SJSA1 (cell line): ENCODE measurements at places on chromosomes 6 and 20. TPM values are rescaled to one million over a fixed set of nuclear protein-coding genes. Genes with fewer than 3 reads are reported as not detected.
A peak's percentile ranks its signal among the peaks of the same experiment; 100 is the strongest.

- DNase-seq = no peak
Observed at GRCh38 chr6:155389130-155389529, 66.5 kb downstream of the NOX3 start.

DNA sequence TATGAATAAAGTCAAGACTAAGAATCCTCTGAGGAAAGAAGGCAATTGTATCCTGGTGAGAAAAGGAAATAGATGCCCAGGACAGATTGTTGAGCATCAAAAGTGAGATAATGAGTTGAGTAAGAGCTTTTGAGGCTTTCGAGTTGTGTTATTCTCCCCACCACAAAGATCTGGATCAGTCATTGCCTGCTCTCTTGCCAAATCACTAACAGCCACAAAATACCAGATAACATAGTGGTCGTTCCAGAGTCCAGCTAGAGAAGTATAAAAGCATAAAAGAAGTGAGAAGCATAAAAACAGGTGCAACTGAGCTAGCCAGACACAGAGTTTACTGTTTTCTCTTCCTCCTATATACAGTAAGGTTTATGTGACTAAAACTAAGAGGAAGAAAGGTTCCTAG, 4.9 kb downstream of the SPINT4 start:
- DNase-seq = no peak

- DNase-seq = peak; percentile 50
Observed at GRCh38 chr6:80133020-80133419, 26.5 kb downstream of the BCKDHB start.

GRCh38 chr6:22558288-22558882, 11.0 kb upstream of the HDGFL1 start:
- peak; percentile 7 for DNase-seq

DNA sequence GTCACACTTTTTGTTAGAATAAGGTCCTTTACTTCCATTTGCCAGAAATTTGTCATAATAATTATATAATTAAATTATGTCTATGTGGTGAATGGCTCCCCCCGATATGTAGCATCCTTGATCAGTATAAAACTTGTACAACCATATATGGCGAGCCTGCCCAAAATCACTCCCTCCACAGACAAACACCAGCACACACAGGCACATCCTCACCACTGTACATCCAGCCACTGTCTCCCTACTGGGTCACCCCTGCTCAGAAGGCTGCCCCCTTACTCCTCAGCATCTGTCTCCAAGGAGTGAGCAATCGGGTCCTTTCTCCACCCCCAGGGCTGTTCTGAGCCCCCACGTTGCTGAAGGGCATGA, 87.0 kb upstream of the MYL9 start:
- no peak for DNase-seq

DNA sequence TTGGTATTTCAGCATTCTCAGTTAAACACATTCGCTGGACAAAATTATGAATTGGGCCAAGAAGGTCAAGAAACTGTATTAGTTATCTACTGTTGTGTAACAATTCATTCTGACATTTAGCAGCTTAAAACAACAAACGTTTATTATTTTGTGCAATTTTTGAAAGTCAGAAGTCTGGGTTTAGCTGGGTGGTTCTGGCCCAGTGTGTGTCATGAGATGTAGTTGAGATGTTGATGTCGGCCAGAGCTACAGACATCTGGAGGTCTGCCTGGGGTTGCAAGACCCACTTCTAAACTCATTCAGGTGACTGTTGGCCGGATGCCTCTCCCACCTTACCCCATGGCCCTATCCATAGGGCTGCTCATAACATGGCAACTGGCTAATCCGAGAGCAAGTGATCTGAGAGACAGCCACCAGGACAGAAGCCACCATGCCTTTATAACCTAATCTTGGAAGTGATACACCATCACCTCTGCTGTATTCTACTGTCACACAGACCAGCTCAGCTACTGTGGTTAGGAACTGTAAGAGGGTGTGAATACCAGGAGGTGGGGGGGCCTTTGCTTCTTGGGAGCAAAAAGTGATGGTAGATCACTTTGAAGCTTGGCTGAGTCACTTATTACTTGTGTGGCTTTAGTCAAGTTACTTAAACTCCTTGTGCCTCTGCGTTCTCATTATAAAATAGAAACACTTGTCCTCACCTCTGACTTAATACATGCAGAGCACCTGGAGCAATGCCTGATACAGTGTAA, 217.0 kb upstream of the MYLIP start:
- no peak for DNase-seq

GRCh38 chr20:33871362-33871761, 60.2 kb downstream of the CHMP4B start:
- DNase-seq = no peak

DNA sequence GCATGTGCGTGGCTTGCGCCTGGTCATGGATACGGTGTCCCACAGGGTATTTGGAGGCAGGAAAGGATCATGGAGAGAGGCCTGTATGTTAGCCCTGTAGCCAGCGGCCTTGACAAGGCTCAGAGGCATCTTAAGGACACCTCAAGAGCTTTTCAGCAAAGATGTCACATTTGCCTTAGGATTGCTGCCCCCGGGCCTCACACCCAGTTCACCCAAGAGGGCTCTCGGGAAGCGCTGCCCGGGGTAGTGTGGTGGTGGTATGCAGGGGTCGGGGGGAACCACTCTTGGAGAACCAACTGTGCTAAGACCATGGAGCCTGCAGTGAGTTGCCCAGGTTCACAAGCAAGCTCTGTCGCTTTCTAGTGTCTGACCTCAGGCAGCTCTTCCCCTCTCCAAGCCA, 36.9 kb upstream of the VSTM2L start:
- DNase-seq = no peak

DNA sequence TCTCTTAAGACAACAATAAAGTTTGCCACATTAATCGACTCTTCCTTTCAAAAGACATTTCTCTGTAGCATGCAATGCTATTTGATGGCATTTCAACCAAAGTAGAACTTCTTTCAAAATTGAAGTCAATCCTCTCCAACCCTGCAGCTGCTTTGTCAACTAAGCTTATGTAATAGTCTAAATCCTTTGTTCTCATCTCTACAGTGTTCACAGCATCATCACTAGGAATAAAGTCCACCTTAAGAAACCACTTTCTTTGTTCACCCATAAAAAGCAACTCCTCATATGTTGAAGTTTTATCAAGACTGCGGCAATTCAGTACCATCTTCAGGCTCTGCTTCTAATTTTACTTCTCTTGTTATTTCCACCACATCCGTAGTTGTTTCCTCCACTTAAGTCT, 11.5 kb upstream of the BLOC1S5 start:
- DNase-seq = no peak

GRCh38 chr6:107582086-107582485, 92.2 kb downstream of the SOBP start:
- DNase-seq = no peak

DNA sequence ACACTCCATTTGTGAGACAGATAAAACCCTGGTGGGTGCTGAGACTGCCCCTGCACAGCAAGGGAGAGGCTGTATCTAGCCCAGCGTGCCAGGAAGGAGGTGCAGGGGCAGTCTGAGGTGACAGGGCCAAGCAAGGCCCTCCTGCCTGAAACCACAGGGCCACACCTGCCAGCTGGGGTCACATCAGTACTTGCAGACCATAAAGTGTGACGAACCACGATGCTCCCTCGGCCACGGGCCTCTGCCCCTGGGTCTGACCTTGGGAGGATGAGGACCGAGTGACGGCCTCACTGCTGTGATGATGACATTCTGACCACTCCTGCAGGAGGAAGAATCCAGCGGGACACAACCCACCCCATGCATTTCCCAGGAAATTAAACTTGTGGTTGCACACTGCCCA, 75.1 kb downstream of the NINL start:
- DNase-seq = no peak

DNA sequence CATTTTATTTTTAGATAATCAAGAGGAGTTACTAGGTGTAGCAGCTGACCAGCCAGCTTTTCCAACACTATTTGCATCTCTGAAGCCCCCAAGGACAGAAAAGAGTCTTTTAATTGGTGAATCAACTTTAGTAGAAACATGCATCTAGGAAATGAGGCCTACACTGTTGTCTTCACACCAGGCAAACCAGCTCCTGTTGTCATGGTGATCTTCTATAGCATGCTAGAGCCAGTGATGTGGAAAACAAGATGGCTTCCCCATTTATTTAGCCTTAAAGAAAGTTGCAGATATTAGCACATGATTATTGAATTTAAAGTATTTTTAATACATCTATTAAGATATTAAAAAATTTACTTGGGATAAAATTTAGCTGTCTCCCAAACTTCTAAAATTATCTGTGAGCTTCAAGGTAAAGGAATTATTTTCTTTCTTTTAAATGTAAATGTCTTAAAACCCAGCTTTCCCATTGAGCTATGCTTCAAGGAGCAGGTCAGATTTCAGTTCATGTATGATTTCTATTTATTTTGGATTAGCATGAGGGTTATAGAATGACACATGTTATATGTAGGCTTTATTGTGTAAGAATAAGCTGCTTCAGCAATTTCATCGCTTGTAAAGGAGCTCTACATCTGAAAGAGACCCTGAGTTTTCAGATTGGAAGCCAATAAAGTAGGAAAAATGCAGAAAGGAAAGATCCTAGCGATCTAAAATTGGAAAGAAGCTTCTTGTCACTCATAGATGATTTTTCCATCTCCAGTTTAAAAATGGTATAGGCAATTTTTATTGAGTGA, 564.9 kb upstream of the CITED2 start:
- no peak for DNase-seq

DNA sequence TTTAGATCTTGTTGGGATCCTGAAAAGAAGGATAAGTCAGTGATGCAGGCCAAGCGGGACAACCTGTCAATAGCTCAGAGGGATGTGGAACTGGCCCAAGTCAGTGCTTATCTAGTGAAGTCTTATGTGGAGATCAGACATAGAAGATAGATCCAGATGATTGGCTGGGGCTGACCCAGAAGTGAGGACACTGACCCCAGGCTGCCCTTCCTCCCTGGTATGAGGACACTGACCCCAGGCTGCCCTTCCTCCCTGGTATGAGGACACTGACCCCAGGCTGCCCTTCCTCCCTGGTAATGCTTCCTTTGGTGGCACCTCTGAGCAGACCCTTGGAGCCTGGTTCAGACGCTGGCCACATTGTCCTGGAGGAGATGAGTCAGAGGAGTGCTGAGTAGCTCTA, 159.7 kb downstream of the PHACTR3 start:
- DNase-seq = no peak

DNA sequence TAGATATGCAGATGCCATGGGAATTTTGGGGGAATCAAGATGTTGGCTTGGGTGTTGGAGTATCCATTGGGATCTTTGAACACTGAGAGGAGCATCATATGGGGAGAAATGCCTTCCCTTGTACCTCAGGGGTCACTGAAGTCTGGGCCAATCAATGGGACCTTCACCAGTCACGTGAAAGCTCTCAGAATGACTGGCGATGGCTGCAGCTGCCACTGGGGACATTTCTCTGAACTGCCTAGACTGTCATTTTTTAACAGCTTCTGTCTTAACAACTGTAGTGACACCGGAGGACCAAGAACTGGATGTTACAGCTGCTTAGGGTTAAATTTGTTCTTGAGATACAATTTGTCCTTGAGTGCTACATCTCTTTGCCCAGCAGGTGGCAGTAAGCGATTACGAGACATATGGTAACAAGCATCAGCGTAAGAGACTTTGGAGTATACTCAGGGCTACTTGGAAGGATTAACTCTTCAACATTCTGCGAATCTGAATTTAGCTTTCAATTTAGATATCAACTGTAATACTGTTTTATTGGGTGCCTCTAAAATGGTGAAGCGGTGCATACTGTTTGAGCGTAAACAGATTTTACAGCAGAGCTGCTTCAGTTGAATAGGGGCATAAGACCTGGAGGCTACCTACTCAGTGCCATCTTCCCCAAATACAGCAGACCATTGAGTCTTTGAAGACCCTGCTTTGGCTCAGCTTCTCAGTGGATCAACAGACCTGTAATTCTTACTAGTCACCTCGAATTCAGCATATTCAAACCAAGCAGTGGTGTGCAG, 36.0 kb downstream of the CCN2 start:
- peak; percentile 53 for DNase-seq

GRCh38 chr6:151536188-151536479, 42.3 kb downstream of the CCDC170 start:
- no peak for DNase-seq

DNA sequence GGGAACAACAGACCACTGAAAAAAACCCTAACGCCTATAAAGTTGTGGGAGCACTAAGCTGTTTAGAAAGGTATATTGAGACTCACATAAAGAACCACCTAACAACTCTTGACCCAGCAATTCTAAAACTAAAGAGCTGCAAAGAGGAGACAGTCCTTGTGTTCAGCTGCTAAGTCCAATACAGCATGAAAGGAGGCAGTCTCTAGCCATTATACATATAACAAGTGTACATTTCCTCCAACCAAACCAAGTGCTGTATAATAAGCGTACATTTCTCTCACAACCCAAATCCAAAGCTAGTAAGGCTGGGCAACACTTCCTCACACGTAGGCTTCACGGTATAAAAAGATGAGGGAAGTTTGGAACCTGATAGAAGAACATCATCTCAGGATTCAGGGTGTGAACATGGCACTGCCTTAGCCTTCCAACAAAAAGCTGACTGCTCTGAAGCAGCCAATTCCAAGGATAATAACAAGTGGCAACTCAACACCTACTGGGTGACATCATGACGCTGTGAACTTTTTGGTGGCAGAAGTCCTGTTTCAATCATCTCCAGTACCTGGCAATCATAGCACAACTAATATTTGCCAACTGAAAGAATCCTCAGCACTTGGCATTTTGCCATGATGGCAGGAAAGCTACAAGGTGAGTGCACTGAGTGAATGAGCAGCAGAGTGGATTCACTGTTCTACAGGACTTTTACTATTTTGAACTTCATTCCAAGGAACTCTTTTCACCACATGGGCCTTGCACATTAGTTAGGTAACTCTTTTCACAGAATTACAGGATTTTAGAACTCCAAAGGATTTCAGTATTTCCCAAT, 16.6 kb downstream of the TBC1D20 start:
- no peak for DNase-seq

DNA sequence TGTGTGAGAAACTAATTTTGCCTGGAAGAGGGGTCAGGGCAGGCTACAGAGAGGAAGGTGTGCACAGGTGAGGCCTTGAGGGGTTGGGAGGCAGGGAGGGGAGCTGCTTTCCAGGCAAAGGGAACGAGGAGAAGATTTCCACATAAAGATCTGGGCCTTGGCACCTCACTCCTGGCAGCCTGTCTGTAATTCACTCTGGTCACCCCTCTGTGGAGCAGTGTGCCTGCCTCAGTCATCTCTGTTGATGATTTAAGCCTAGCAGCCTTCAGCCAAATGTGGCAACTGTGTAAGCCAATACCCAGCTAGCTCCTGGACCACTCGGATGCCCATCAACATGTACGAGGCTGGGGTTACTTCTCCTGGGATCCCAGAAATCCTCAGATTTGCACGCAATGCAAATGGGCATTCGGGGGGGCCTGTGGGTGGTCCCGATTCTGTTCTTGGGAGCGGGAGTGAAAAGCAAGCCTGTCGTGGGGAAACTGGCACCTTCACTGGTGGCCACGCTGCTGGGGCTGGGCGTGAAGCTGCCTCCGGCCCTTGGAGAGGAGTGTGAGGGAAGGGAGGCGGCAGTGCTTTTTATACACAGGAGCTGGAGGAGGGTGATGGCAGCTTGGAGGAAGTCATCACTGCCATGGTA, 360.4 kb downstream of the ZFAND3 start:
- no peak for DNase-seq

WFDC10B gene
- not detected in 2 replicates for total RNA-seq

HFE gene
- 2.6 and 3.5 TPM in 2 replicates for total RNA-seq

MSH5 gene
- total RNA-seq = 3.9 and 16.7 TPM in 2 replicates

F13A1 gene
- 0.45 TPM in 1 of 2 replicates, not detected in the other for total RNA-seq

DNAH8 gene
- not detected in 2 replicates for total RNA-seq

FAM209B gene
- total RNA-seq = not detected in 2 replicates

ROMO1 gene
- total RNA-seq = 288 and 554 TPM in 2 replicates
